ENCODE measurements at places on chromosomes 5 and 9.

- DNase-seq: no peak
Measured at GRCh38 chr9:136921307-136921706, 23.2 kb downstream of the FBXW5 start.

GRCh38 chr5:87141544-87141943, 126.1 kb upstream of the RASA1 start:
- no peak for DNase-seq

GRCh38 chr9:74458832-74459231, 38.3 kb upstream of the RORB start:
- no peak for DNase-seq

- DNase-seq: no peak
Measured at GRCh38 chr9:92425474-92425873, 1.2 kb upstream of the OMD start.

- DNase-seq: no peak
Measured at GRCh38 chr5:153534102-153534501, 43.6 kb downstream of the GRIA1 start.

DNA sequence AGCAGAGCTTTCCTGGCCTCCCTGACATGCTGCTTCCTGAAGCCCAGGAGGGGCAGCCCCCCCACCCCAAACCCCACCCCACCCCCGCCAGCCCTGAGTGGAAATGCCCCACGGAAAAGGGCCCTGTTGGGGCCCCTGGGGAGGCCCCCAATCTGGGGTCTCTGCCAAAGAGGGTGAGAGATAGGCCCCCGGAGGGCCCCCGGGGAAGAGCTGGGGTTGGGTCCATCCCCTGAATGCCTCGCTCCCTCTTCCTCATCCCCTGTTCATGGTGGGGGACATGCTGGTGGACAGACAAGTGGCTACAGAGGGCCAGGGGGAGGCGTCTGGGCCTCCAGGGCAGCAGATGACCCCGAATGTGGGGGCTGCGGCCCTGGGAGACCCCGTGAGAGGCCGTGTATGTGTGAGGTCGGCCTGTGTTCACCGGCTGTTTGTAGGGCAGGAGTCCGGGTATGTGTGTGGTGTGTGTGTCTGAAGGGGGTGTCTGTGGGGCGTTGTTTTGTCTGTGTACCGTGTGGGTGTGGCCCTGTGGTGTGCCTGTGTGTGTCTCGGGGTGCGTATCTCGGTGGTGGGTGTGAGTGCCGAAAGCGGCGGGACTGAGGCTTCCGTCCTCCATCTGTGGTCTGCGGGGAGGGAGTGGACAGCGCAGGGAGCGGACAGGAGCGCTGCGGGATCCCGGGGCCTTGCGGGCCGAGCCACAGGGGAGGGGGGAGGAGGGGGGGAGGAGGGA, 11.3 kb downstream of the C9orf50 start:
- peak; percentile 19 for DNase-seq

GRCh38 chr5:135061001-135061400, 27.0 kb upstream of the PITX1 start:
- DNase-seq: no peak

DNA sequence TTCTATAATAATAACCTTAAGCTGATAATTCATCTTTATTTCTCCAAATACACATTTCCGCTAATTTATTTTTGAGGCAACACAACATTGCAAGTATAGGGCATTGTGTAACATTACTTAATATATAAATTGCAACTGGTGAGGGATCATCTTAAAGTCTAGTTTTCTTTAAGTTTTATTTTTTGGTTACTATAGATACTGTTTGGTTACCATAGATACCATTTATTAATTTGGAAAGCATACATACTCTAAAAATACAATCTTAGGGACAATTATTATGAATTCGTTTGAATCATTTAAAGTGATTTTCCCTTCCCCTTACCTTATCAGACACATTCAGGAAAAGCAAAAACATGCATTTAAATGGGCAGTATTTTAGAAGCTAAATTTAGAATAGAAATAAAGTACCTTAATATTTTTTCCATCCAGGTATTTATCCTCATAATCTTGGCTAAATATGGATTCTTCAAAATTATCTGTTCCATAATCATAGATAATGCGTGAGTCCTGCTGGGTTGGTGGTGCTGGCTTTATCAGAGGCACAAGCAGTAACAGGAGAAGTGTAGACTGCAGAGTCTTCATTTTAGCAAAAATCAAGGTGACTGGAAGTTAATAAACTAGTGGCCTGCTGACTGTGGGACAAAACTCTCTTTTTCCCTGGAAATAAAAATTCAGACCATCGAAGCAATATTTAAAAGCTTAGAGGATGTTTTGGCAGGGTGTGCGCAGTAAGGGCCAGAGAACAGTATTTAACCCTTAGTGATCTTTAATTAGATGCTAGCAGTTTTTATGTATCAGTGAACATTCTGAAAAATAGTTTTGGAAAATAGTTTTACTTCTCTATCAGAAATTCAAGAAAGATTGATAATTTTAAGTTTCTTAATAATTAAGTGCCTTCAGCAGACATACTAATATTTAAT, 1.3 kb downstream of the OGN start:
- no peak for DNase-seq

DNA sequence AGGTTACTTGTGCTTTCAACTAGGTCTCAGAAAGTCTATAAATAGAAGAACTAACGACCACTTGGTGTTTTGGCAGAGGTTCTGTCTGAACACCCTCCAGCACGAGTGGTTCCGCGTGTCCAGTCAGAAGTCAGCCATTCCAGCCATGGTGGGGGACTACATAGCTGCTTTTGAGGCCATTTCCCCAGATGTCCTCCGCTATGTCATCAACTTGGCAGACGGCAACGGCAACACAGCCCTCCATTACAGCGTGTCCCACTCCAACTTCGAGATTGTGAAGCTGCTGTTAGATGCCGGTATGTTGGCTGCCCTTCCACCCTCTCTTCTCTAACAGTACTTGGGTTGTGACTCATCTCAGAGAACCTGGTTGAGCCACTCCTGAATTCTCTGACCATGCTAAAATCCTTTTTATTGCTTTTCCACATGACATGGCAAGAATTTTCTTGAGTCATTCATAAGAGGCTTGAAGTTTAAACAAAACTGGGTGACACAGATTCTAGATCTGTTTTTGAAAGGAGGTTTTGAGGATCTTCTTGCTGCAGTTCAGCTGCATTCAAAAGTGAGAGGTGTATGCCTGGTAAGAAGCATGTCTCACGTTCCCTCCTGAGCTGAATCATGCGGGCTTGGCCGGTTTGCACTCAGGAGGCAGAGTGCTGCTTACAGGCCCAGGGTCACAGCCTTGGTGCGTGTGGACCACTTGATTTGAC, 103.1 kb upstream of the DMRT1 start:
- DNase-seq: peak; percentile 94

DNA sequence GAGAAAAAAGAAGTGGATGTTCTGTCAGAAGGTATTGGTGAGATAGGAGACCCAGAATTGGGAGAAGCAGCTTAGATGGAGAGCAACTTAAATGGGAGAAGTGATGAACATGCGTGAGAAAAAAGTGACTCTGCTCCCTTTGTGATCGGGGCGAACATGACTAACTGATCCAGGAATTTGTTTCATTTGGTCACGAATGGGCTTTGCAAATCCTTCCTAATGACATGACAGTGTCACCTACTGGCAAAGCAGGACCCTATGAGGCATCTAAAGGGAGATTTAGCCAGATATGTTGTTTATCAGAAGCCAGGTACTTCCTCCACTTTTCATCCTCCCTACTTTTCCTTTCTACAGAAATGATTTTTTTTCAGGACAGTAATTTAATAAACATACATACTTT, 787.4 kb upstream of the RGMB start:
- DNase-seq: peak; percentile 4

- DNase-seq: no peak
Measured at GRCh38 chr5:89471115-89471514, 588.1 kb upstream of the MEF2C start.

GRCh38 chr5:173328844-173329490, 753 bp upstream of the STC2 start:
- peak; percentile 44 for DNase-seq

DNA sequence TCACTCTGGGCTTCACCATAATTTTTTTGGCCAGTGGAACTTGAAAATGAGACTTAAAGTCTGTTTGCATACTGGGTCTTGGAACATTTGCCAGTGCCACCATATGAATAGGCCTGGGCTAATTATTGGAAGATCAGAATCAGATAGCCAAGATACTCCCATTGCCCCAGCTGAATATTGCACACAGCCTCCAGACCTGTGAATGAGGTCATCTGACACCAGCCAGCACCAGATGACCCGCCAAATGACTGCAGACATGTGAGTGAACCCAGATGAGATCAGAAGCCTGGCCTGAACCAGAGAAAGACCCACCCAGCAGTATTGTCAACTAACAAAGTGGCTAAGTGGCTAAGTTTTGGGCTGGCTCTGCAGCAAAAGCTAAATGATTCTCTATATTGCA, 220.5 kb upstream of the MPDZ start:
- DNase-seq: no peak

GRCh38 chr5:44794371-44794770, 14.4 kb upstream of the MRPS30 start:
- no peak for DNase-seq

DNA sequence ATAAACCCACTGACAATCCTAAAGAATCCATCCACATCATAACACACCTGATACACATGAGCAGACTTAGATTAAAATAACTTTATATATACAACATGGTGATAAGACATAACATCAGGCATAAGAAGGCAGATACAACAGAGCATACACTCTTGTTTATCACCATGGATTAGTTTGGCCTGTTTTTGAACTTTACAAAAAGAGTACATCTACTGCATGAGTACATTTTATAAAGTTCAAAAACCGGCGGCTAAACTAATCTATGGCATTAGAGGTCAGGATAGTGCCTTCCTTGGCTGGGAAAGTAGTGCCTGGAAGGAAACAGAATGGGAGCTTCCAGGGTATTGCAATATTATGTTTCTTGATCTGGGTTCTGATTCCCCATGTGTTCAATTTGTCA, 15.1 kb downstream of the RICTOR start:
- DNase-seq: no peak

DNA sequence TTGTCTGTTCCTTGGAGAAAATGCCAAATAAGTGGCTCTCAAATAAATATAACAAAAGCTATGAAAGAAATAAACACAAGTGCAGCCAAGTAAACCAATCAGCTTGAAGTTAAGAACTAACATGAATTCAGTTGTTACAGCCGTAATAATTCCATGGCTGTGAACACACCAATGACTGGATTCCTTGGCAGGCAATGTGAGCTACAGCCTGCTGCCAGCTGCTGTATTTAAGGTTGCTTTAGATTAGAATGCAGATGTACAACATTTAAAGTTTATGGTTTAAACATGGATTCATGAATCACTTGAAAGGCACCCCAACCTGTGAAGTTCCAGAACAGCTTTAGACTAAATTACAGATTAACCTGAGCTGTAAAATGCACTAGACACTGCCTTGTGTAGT, 626.4 kb upstream of the SEMA6A start:
- no peak for DNase-seq

GRCh38 chr9:122350577-122351355, 20.1 kb upstream of the PTGS1 start:
- peak; percentile 65 for DNase-seq

All from ACHN (cell line).